ENCODE measurements at places on chromosomes 3 and 15. TPM values are rescaled to one million over a fixed set of nuclear protein-coding genes. Genes with fewer than 3 reads are reported as not detected.

CEMIP gene
- 0.04 TPM for total RNA-seq

GRCh38 chr3:184635126-184635525, 73.5 kb downstream of the EPHB3 start:
- H3K27ac ChIP-seq, result peak overlapping the region; percentile 34

- no peak for ATAC-seq
- H3K27me3 ChIP-seq, result no peaks in the 10 kb centered on the region
- H3K36me3 ChIP-seq, result no peaks in the 10 kb centered on the region
- H3K4me3 ChIP-seq, result no peak overlapping the region
- no peak overlapping the region for H3K27ac ChIP-seq
- no peaks in the 10 kb centered on the region for H3K4me1 ChIP-seq
These were observed 8.3 kb downstream of the SERPINI1 start for GRCh38 chr3:167743799-167744198.

MBNL1 gene
- total RNA-seq, result 452 TPM

LRRC31 gene
- not detected for total RNA-seq

CTXN2 gene
- total RNA-seq, result 0.11 TPM

THRB gene
- total RNA-seq, result not detected

DNA sequence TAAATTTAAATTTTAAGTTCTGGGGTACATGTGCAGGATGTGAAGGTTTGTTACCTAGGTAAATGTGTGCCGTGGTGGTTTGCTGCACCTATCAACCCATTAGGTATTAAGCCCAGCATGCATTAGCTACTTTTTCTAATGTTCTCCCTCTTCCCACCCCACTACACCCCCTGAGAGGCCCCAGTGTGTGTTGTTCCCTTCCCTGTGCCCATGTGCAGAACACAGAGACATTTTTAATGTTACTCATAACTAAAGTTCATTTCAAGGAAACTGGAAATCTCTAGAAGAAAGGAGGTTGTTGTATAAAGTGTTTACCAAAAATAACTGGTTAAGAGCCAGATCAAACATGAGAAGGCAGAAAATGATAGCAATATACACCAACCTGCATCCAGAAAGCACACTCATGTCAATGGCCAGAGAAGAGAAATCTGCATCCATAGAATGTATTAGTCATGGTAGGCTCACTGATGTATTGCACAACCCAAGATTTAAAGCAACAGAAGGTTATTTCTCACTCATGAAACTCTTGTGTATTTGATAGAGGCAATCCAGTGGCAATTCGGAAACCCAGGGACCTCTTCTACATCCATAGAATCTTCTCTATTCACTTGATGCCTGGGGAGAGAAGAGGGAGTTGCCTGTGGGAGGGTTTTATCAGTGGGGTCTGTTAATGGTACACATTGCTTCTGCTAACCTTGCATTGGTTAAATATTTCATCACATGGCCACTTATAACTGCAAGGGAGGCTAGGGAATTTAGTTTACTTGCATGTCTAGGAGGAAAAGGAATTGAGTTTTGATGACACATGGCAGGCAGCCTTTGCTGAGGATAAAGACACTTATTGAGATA, 321.9 kb upstream of the RASGRP1 start:
- no peak overlapping the region for H3K4me3 ChIP-seq
- no peak overlapping the region for H3K27ac ChIP-seq
- peaks cover 4% of the 10 kb centered on the region for H3K27me3 ChIP-seq

STARD5 gene
- total RNA-seq, result 8.8 TPM

CPNE9 gene
- 0.54 TPM for total RNA-seq

DNA sequence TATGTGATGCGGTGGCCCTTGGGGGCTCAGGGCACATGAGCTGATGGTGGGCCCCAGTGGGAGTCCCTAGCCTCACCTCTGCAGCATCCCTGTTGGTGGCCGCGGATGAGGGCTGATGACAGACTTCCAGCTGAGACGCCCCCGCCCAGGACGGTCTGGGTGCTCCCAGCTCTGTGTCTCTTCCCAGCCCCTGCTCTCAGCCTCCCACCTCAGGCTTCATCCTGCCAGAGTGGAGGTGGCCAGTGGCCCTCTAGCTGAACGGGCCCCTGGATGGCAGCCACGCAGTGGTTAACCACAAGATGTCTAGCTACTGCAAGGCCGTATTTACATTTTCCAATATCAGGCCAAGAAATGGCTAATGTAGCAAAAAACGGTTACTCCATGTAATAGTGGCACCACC, 205.3 kb upstream of the LINGO1 start:
- no peaks in the 10 kb centered on the region for H3K36me3 ChIP-seq
- H3K27me3 ChIP-seq, result peaks cover 26% of the 10 kb centered on the region
- H3K4me3 ChIP-seq, result no peak overlapping the region
- no peak overlapping the region for H3K27ac ChIP-seq

DNA sequence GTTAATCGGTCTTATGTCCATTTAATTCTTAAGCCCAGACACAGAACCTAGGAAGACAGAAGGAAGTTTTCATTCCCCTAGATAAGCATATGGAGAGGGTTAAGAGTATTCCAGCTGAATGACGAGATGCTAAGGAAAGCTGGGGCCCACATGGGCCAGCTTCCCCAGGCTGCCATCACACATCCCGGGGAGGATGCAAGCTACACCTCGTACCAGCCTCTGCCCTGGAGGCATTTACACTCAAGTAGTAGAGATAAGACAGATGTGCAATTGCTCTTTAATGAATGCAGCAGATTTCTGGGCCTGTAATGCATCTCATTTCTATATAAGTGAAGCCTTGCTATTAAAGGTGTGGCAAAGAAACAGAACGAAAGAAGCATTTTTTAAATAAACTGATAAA, 144.5 kb downstream of the MEX3B start:
- no peak overlapping the region for H3K4me3 ChIP-seq
- H3K27me3 ChIP-seq, result peaks cover 23% of the 10 kb centered on the region
- H3K27ac ChIP-seq, result no peak overlapping the region
- no peak for ATAC-seq

DNA sequence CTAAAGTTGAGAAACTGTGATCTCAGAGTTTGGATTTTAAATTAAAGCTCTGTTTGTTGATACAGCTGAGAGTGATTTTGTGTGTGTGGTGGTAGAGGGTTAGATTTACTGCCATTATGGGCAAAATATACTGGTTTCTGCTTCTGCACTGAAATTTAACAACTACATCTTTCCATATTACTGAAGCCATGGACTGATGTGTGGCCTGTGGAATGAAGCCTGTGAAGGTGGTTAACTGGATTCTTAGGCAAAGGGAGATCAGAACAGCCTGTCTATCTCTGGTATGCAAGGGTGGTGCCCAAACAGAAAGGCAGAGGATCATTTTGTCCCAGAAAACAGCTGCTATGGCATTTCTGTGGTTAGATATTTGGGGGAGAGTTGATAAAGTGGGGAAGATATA, 297.3 kb upstream of the THBS1 start:
- H3K36me3 ChIP-seq, result no peaks in the 10 kb centered on the region
- H3K27me3 ChIP-seq, result peaks cover 33% of the 10 kb centered on the region
- H3K27ac ChIP-seq, result no peak overlapping the region
- H3K4me3 ChIP-seq, result no peak overlapping the region

DNA sequence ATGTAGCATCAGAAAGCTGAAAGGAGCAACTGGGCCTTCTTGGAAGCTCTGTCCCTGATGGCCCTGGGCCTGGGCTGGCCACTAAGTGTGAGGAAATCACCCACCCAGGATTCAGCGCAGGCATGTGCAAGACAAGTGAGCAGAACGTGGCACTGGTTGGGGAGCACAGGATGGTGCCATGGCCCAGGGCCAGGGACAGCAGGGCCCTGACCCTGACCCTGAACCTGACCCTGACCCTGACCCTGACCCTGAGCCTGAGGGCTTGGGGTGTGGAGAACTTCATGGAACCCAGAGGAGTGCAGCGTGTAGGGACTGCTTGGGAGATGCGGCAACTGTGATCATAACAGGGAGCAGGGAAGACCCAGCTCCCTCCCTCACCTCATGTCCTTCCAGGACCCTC, 5.9 kb upstream of the ALDH1L1 start:
- H3K4me1 ChIP-seq, result no peaks in the 10 kb centered on the region
- no peaks in the 10 kb centered on the region for H3K36me3 ChIP-seq
- no peak overlapping the region for H3K27ac ChIP-seq

APBA2 gene
- 3.8 TPM for total RNA-seq
